Right cardiac atrium (tissue), 5 donors: ENCODE measurements at places on chromosomes 7 and 10. TPM values are rescaled to one million over a fixed set of nuclear protein-coding genes. Genes with fewer than 3 reads are reported as not detected.
A peak's percentile ranks its signal among the peaks of the same experiment; 100 is the strongest.

DNA sequence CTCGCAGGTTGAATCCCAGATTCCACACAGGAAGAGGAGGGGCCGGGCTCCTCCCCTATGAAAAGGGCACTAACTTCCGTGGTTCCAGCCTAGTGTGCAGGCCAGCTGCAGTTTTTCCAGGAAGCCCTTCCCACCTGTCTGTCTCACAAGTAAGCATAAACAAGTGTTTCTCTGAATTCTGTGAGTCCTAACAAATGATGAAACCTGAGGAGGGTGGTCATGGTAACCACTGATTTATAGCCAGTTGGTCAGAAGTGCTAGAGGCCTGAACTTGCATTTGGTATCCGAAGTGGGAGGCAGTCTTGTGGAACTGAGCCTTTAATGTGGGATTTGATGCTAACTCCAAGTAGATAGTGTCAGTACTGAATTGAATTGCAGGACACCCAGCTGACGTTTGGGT, 54.7 kb upstream of the STEAP4 start:
- DNase-seq = no peak

LRRC18 gene
- not detected for total RNA-seq

DNA sequence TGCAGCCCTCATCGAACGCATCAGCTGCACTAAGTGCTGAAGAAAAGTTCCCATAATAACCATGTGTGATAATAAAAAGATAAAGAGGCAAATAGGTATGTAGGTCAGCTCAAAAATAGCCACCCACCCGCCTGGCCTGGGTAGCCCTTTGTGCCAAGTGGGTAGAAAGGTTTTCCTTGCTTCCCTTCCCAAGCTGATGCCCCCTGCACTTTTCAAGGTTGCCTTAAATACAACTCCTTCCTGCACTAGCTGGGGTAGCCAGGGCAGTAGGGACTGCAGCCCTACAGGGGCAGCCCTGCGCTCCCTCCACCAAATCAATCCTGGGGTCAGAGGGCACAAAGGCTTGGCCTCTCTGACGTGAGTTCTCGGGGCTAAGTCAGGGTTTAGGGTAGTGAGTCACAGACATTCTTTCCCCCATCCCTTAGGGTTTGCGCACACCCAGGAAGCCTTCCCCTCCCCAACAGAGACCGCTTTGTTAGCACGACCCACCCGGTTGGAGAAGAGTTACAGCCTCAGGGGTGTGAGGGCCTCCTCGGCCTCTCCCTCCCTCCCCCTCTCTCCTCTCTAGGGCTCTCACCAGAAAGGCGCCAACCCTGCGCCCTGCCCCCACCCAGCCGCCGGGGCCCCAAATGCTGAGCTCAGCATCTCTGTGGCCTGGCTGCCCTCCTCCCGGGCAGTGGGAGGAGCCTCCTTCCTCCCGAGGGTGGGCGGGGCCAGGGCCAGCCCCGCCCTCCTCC, 13.3 kb upstream of the DDIT4 start:
- peak; percentile 96 for DNase-seq

MICU1 gene
- total RNA-seq = 42.0 TPM

NKX1-2 gene
- not detected for total RNA-seq

CABCOCO1 gene
- total RNA-seq = not detected

AKR1C4 gene
- not detected for total RNA-seq

GRCh38 chr7:151455690-151456089, 15.7 kb upstream of the CRYGN start:
- peak; percentile 16 for DNase-seq

DNA sequence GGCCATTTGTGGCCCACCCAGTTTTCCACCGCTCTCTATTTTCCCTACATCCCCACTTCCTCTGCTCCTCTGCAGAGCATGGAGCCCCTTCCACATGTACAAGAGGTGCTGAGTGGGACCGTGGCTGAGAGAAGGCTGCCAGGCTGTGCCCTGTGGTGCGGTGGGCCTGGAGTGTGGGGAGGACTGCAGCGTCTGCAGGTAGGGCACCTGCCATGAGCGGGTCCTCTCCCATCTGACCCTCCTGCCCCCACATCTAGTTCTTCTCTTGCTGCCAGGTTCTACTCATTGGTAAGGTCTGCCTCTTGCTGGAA, 145.6 kb upstream of the FAM20C start:
- no peak for DNase-seq

ZNF365 gene
- total RNA-seq = 4.1 TPM

GRCh38 chr7:144908324-144908723, 72.5 kb upstream of the TPK1 start:
- no peak for DNase-seq

DNA sequence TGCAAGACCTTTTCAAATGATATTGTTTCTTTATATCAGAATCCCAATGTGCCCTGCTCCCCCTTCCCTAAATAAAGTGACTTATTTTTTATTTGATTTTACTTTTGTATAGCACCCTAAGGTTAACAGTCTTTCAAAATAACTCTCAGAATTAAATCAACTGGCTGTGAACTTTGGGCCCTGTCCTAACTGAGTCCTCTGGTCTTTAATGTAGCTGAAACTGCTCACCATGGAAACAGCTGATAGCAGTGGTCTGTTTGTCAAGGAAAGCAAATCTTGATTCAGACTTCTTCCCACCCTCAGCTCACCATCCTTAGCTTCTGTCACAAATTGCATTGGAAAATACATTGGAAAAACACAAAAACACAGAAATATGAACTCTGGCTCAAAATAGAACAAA, 105.2 kb upstream of the PRPS1L1 start:
- no peak for DNase-seq

DNA sequence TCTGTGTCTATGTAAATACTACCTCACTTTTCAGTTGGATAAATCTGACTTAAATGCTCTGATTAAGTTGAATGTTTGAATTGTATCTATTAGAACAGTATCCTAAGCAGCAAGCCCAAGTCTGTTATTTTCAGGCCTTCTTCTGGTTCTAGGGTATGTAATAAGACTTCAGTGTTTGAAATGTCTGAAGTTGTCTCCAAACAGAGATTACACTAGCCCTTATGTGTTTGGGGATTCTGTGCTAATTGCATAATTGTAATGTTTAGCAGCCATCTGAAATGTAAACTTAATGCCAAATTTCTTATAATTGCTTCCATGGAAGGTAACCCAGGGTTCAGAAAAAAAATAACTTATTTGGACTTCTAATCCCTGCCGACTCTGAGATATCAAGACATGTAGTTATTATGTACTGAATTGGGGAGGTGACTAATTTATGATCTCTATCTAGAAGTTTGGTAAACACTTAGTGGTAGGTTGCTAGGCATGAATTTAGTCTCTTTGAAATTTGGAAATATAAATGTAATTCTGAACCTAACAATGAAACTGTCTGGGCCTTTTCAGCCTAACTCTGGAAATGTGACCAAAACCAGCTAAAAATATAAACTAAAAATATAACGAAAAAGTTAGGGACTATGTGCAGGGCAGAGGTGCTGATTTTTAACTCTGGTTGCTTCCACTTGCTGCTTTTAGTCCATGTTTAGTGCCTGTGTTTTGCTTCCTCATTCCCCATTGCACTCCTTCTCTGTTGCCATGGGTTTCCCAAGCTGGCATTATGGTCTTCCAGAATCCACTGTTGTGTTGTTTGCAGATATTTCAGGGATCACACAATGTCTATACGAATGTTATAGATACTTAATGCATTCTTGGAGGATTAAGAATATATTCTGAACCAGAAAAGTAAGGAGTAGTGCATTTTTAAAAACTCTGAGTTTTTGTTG, 54.8 kb downstream of the MCU start:
- no peak for DNase-seq

- DNase-seq = peak; percentile 94
Observed at GRCh38 chr7:151248346-151249033, at the start of gene SMARCD3. TSS of gene SMARCD3 (minus strand) at chr7:151248694. CDS start at chr7:151248562, 132 bp downstream.

AKR1D1 gene
- not detected for total RNA-seq

- DNase-seq = no peak
Observed at GRCh38 chr10:122864901-122865300, 14.5 kb downstream of the FAM24B start.

DNA sequence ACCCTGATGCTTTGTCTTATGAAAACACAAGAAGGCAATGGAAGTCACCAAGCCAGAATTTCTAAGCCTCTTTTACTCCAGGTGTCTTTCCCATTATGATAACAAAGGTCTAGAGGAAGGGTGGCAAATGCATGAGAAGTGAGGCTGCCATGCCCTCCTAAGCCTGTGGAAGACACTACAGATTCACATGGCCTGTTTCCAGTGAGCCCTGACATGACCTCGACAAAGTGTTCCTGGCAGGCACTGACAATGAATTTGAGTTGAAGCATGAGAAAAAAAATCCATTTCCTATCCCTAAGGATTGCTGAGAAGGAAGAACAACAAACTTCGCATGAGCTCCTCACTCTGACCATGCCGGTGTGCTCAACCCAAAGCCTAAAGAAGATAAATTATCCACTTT, 268.0 kb downstream of the HTR7 start:
- DNase-seq = peak; percentile 39

- no peak for DNase-seq
Observed at GRCh38 chr7:136405931-136406777, 429.0 kb upstream of the MTPN start.

GRCh38 chr7:97027427-97028234, 3.0 kb upstream of the DLX5 start:
- DNase-seq = peak; percentile 87

DNA sequence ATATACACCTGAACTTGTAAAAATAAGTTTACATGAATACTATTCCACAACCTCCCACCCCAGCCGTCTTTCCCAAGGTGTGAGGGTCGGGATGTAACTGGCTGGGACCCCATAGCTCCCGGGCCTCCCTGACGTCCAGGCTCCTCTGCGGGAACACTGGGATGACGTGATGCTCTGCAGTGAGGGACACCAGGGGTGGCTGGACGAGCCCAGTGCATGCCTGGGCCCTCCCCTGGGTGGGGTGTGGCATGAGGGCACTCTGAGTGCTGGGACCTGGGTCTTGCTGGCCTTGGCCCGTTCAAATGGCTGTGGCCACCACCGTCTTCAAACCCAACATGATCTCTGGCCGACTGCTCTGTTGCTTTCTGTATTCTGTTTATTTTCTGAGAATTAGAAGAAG, 182.4 kb downstream of the DNAJB6 start:
- DNase-seq = peak; percentile 14

TRDMT1 gene
- 4.9 TPM for total RNA-seq

GRCh38 chr7:16106300-16106699, 315.0 kb downstream of the CRPPA start:
- DNase-seq = no peak

LBX1 gene
- not detected for total RNA-seq

GRCh38 chr7:110521357-110521911, 569.5 kb upstream of the LRRN3 start:
- no peak for DNase-seq

KLLN gene
- total RNA-seq = 0.53 TPM

COL17A1 gene
- total RNA-seq = 0.14 TPM

- no peak for DNase-seq
Observed at GRCh38 chr7:93851536-93851935, 39.0 kb downstream of the TFPI2 start.

DNA sequence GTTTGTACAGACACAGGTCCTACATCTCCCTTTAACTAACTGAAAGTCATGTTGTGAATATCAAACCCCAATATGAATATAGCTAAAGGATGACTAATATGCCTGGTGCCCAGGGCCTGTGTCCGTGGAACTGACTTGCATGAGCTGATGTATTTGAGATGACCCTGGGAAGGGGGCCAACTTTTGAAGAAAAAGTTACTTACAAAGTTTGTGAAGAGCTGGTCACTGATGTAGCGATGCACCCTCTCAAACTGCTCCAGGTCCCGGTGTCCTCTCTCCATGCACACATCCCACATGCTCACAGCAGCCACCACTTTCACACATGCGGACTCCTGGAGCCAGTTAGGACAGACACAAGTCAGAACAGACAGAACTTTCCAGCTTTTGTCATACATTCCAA, 106.2 kb downstream of the ABCC2 start:
- no peak for DNase-seq

- no peak for DNase-seq
Observed at GRCh38 chr10:69226919-69227450, 6.9 kb downstream of the HKDC1 start.

SLK gene
- total RNA-seq = 37.5 TPM
